ENCODE measurements at places on chromosomes 1 and 21. TPM values are rescaled to one million over a fixed set of nuclear protein-coding genes. Genes with fewer than 3 reads are reported as not detected.

BMP8A gene
- 0.51 TPM for total RNA-seq

KIF21B gene
- 1.3 TPM for total RNA-seq

LIN28A gene
- total RNA-seq, result not detected

TMEM125 gene
- 0.92 TPM for total RNA-seq

ADSS2 gene
- total RNA-seq, result 31.8 TPM

TFF3 gene
- 30.9 TPM for total RNA-seq

MTR gene
- total RNA-seq, result 39.7 TPM

LYPD8 gene
- not detected for total RNA-seq

SRM gene
- 25.7 TPM for total RNA-seq

GFI1 gene
- 2.6 TPM for total RNA-seq

FAM177B gene
- total RNA-seq, result 0.41 TPM

GRCh38 chr1:67572594-67573221 is 112.3 kb upstream of the GADD45A start:
- peak; percentile 62 for DNase-seq

- peak; percentile 1 for DNase-seq
Observed at GRCh38 chr1:163439471-163439870, 117.7 kb downstream of the NUF2 start.

DNA sequence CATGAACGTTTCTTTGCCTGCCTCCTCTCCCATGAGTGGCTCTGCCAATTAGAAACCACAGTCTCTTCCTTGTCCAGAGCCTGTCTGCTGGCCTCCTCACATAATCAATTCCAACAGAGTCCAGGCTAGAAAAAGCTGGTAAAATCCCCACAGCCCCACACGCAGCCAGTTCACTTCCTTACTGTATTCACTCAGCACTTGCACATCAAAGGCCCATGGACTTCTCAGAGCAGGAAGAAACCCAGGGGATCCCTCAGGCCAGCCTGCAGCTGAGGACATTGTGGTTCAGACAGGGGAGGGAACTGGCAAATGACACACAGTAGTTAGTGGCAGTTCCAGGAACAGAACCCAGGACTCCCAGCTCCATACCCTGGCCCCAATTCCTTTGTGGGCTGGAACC is 171.6 kb upstream of the EDN2 start:
- no peak for DNase-seq

DNA sequence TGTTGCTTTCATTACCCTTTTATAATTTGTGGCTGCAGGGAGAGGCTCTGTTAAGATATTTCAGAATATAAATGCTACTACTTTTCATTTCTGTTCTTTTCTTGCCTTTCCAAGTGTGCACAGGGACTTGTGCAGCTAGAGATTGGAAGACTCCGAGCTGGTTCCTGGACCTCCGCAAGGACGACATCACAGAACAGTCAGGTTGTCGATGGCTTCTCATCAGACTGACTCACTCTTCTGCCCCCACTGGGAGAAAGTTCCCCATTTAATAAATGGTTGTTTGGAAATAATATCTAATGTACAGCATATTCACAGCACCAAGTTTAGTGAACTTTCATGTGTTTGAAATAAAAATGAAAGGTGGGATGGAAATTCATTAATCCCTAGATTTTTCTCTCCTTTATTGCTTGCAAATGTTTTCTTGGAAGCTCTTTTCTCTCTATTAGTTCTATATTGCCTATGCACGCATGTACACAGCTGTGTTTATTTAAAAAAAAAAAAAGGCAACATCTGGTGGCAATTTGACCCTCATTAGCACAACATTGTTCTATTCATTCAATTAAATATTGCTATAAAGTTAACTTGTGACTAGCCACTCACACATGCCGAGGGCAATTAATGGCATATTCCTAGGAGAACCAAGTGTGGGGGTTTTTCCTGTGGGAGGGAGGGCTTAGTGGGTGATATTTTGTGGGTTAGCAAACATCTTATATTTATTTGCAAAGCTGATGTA is 77.5 kb upstream of the L1TD1 start:
- peak; percentile 22 for DNase-seq

DNA sequence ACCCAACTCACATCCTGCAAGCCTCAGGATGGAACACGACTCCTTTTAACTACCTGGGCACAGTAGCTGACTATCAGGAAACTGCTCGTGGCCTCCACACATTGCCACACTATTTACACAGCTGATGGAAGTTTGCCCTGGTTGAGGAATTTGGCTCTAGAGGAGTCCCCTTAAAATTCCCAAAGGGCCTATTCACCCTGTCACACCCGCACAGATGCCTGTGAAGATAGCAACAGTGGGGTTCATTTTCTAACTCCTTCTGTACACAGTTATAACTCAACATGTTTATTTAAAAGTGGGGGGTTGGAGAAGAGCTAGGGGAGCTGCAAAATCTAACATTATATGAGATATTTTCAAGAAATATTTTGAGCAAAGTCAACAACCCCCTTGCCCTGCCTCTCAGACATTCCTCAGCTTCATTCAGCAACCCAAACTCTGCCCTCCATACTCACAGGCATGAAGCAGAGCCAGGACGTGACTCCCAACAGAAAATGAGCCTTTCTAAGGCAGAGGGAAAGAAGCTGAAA is 35.8 kb upstream of the CCN1 start:
- peak; percentile 68 for DNase-seq

GRCh38 chr1:117754061-117754969 is 148.5 kb downstream of the TENT5C start:
- DNase-seq, result peak; percentile 86

- DNase-seq, result no peak
Observed at GRCh38 chr1:156371553-156372264, 2.7 kb downstream of the RHBG start.

DNA sequence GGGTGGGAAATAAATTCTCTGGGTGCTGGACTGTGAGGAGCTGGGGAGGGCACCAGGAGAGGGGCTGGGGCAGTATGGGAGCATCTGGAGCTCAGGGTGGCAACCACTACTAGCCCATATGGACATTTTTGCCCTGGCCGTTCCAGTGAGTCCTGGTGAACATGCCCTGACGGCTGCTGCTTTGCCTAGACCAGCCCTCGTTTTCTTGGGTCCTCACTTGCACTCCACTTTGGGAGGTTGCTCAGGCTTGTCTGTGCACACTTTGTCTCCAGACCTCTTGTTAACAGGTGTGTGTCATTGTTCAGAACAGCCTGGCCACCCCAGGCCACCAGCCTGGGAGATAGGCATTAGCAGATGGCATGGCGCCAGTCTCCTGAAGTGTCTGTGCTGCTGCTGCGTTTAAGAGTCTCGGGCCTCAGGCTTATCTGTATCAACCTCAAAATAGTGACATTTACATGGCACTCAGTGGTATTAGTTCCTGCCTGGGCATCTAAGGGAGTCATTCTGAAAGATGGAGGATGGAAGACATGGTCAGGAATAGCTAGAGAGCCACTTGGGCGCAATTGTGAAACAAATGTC is 190.5 kb downstream of the PTPRU start:
- peak; percentile 61 for DNase-seq

GRCh38 chr1:223752721-223753515 is 40.6 kb downstream of the CAPN2 start:
- no peak for DNase-seq

DNA sequence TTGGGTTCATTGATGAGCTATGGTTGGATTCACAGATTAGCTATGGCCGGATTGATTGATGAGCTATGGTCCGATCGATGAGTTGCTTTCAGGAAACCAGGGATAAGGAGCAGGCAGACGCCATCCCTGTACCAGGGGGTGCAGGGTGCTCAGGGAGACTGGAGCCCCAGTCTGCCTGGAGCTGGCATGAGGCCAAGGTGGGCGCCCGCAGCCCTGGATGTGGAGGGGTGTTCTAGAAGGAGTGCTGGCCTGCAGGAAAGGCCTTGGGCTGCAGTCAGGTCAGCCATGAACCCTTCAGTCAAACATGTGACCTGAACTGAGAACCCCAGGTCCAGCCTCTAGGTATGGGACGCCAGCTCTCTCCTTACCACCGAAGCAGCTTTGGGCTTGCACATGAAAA is 172.7 kb upstream of the ARHGEF16 start:
- DNase-seq, result no peak

GRCh38 chr1:219123036-219123435 is 50.6 kb upstream of the LYPLAL1 start:
- DNase-seq, result peak; percentile 61

- DNase-seq, result no peak
Observed at GRCh38 chr21:39869141-39869818, 2.0 kb downstream of the PCP4 start.

DNA sequence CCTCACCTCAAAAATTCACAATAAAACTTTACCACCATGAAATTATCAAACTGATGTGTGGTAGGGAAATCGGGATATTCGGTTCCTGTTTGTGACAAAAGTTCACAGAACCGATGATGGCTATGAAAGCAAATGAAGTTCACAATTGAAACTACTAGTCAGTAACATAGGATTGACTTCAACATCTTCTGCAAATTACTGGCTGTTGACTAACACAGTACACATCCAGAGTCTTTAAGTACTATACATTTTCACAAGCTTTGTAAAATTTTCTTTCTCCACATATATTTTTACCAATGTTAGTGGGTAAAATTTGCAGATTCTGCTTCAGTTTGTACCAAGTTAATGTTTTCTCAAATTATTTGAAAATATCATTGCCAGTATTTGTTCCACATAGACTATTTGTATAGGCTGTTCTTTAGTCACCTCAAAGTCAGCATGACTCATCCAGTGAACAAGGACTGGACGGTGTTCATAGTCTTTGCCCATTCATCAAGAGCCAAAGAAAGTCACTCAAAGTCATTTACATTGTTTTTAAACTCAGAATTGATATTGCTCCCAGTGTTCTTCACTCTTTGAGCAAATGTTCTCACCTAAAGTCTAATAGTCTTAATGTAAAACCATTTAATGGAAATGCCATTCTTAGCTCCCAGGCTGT is 213.4 kb downstream of the USP25 start:
- DNase-seq, result no peak

DNA sequence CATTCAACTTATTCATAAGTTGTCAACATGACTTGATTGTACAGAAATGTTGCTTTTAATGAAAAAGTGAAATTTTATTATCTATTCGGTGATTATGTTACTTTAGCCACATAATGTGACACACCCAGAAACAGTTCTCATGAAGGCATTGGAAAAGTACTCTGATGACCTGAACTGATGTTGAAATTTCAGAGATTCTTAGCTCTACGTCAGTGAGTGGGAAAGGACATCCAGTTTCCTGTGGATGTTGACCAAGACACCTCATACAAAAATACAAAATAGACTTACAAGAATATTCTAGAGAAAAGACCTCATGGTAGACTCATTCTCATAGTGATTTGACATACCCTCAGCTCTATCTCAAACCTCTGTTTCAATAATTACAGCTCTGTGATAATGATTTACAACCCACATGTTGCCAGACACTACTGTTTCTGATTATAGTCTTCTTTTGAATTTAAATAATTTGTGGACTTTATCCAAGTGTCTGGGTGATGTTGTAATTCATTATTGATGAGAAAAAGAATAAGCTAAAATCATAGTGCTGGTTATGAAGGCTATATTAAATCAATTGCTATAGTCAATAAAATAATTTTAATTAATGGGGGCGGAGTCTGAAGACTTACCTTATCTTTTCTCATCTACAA is 37.3 kb downstream of the KCNK2 start:
- no peak for DNase-seq

DNA sequence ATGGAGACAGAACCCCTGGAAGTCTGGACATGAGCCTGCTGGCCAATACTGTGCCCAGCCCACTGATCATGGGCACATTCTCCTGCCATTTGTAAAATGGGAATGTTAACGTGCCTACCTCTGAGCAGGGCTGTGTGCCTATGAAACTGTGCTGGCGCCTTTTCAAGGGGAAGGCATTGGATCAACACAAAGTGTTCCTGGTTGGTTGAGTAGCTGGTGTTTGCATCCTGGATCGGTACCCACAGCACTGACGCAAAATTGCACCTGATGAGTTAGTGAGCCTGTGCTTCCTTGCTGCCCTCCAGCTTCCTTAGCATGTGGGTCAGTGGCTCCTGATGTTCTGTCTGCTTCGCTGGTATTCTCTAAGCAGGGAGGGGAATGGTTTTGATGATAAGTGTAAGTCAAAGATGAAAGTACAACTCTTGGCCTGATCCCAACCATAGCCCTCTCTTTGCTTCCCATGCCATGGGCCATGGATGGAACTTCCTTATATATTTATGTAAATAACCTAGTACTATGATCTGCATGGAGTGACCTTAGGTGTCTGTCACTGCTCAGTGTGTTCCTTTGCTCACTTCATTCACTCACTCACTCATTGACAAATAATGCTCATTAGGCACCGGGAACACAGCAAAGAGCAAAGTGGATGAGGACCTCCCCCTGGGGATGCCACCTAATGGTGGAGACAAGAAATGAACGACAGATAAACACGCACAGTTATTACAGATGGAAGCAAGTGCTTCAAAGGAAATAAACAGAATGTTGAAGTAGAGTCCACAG is 22.7 kb downstream of the MAB21L3 start:
- DNase-seq, result no peak

- no peak for DNase-seq
Observed at GRCh38 chr21:26499495-26499894, 73.6 kb downstream of the CYYR1 start.

- DNase-seq, result no peak
Observed at GRCh38 chr1:234694661-234695060, 84.7 kb upstream of the IRF2BP2 start.

GRCh38 chr1:29854700-29855276 is 618.5 kb downstream of the PTPRU start:
- no peak for DNase-seq

DNA sequence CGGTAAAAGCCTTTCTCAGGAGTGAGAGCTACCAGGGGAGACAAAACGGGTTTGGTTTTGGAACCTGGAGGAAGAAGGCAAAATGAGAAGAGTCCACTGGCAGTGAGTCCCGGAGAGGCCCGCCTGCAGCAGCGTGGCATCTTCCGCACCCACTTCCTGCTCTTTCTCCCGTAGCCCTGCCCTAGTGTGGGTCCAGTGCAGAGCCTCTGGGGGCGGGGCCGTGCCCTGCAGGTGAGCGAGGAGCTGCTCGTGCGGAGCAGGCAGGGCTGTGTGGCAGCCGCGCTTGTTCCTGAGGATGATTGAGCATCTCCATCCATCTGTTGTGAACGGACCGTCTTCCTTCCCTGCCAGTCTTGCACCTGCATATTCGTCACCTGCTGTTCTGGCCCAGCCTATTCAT is 66.5 kb downstream of the PEX14 start:
- DNase-seq, result no peak

- DNase-seq, result no peak
Observed at GRCh38 chr1:15248216-15248615, 1.2 kb downstream of the FHAD1 start.

GRCh38 chr1:17822741-17823426 is 67.8 kb downstream of the ACTL8 start:
- DNase-seq, result no peak

GRCh38 chr1:47226121-47226838 is 5.7 kb downstream of the TAL1 start:
- no peak for DNase-seq

- no peak for DNase-seq
Observed at GRCh38 chr1:109091078-109091838, 694 bp downstream of the TMEM167B start.

DNA sequence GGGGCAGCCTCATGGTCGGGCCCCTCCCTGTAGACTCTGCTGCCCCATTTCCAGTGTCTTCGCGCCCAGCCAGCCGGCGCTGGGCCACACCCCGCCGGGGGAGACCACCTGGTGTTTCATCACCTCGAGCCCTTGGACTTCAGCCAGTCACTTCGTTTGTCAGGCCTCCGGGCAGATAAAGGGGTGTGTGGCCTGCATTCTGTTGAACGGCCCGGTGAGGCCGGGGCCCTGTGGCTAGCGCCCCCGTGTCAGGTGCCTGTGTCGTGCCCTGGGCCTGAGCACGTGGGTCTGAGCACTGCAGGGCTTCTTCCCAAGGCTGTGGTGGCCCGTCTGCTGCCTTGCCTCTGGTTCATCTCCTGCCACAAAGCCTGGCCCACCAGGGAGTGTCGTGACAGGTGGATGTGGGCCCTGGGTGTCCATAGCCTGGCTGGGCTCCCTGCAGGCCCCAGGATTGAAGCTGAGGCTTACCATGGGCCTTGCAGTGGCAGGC is 65.2 kb upstream of the DIP2A start:
- DNase-seq, result peak; percentile 39
